ENCODE measurements at places on chromosomes 12 and 14.

- DNase-seq: no peak
Observed at GRCh38 chr12:94815958-94816357, 165.6 kb upstream of the TMCC3 start.

- no peak for DNase-seq
Observed at GRCh38 chr12:57541001-57541400, 6.0 kb downstream of the DCTN2 start.

GRCh38 chr14:57491640-57492039 is 2.0 kb downstream of the CCDC198 start:
- DNase-seq: peak; percentile 42

GRCh38 chr14:100534528-100535286 is 52.5 kb downstream of the BEGAIN start:
- DNase-seq: no peak

- DNase-seq: no peak
Observed at GRCh38 chr14:58821421-58821820, 183.7 kb downstream of the DACT1 start.

DNA sequence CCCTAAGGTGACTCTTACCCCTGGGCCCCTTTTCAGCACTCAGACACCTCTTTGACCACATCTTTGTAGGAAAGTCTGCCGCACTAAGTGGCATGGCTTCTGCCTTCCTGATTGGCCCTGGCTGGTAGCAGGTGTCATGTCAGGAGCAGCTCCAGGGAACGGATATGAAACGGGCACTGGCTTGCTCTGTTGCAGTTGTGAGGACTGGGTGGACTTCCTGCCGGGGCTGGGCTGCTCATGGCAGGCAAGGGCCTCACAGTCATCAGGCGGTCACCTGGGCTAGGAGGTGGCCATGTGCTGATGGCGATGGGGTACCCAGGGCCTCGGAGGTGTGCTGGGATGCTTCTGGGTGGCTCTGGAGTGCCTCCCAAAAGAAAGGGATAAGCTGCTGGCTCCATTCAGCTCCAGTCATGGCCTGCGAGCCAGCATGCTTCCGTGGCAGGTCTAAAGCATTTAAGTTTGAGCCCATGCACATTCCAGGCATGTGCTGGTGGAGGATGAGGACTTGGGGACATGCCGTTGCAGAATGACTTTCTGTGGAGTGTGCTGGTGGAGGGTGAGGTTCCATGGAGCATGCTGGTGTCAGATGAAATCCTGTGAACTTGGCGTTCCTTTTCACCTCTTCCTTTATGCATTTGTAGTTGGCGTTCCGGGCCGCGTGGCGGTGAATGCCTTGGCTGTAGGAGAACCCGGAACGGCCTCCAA is 77.2 kb downstream of the EP400 start:
- no peak for DNase-seq
